Spinal cord (tissue), 10 donors: ENCODE measurements at places on chromosomes 2 and 18.

DNA sequence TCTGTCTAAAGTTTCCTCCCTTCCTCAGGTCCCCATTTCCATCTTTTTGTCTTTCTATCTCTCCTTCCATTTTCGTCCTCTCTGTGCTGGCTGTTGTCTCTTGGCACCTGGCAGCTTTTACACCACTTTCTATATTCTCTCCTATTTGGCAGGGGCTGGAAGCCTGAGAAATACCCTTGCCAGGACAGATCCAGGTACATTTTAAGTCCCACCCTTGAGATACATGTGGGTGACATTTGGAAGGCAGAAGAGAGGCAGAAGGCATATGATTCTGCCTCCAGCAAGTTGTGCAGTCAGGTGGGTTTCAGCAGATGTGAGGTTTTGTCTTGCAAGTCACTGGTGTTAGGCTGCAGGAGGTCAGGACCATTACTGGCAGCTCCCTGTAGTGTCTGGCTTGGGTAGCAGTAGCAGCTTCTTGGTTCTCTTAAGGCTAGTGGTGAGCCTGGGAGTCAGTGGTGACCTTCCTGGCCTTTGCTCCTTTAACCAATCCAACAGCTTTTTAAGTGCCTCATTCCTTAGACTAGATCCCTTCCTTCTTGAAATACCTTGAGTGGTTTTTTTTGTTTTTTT is 90.1 kb downstream of the CAPN13 start:
- no peak for DNase-seq

GRCh38 chr2:2866459-2866858 is 511.2 kb downstream of the EIPR1 start:
- DNase-seq: peak; percentile 58

DNA sequence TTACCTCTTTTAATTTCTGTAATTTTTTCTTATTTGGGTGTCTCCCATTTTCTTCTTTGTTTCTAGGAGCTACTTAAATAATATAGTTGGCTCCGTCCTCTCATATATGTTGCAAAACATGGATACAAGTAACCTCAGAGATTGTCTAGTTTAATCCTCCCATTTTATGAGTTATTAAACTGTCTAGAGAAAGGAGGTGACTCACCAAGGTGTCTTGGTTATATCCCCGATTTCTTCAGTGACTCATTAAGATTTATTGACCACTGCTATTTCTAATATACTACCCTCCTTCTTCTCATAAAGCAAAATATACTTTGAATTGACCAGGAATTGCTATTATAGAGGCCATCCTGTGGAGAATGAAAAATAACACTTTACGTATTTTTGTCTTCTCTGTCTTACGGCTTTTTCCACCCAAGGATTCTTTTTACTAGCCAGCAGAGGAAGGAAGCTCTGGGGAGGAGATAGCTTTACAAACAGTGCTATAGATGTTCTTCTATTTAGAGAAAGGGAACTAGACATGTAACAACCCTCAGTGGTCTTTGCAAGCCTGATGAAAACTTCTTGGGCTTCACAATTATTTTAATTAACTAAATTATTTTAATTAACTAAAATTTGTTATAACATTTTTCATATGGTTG is 300.4 kb upstream of the TNP1 start:
- DNase-seq: no peak

DNA sequence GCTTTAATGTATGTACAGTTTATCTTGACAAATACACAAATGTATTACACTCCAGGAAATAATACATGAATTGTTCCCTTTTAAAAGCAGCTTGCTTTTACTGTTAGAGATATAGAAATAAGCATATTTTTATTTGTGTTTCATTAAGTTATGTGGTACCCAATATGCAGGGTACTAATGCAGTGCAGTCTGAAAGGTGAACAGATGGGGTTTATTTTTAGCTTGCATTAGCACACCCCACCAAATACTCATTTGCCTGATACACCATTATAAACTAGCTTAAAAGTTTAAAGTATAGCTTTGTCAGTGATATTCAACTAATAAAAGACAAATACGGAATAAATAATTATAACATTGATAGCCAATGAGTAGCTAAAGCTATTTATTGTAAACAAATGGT is 394.7 kb upstream of the ZNF804A start:
- no peak for DNase-seq

DNA sequence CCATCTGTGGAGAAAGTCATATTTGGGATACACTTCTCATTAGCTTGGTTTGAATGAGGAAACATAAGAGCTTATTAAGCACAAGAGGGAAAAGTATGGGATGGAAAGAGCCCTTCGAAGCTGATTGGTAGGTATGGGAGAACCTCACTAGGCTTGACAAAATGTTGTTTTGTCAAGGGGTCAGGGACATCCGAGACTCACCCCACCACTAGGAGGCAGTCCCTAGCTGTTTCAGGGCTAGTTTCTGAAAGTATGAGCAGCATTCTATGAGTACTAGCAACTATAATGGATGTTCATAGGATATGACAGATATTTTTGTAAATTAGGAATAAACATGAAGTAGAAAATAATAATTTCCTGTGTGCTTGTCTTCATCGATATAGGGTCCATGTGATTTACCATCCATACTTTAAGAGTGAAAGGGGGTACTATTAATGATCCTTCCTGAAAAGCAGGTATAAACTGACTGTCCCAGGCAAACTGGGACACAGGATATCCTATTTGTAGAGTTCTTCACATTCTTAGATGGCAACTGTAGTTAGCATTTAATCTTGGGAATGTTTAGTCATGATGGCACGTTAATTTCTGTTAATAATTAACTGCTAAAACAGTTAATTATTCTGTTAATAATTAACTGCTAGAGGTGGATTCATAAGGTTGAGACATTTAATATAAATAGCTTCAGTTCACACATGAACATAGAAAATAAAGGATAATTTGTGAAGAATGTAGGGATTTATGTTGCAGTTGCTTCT is 28.4 kb downstream of the OTX1 start:
- DNase-seq: no peak

DNA sequence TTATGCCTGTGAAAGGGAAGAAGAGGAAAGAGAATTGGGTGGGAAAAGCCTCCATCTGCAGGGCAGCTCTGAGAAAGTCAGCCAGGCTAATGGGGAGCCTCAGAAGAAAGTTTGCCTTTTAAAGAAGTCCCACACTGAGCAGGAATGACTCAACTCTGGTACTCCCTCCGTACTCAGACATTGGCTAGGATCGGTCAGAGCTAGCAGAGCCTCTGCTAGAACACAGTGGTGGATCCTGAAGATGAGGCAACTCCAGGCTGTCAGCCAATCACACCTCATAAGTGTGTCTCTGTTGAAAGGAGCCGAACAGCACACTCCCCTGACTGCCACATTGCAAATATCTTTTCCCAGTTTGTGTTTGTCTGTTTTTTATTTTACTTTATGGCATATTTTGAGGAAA is 96.9 kb downstream of the HNRNPLL start:
- no peak for DNase-seq

GRCh38 chr2:232476045-232476444 is 11.6 kb downstream of the ECEL1 start:
- DNase-seq: no peak

- DNase-seq: no peak
Measured at GRCh38 chr18:55857409-55857808, 269.4 kb upstream of the TCF4 start.

GRCh38 chr2:152542995-152543481 is 174.2 kb downstream of the PRPF40A start:
- peak; percentile 52 for DNase-seq

DNA sequence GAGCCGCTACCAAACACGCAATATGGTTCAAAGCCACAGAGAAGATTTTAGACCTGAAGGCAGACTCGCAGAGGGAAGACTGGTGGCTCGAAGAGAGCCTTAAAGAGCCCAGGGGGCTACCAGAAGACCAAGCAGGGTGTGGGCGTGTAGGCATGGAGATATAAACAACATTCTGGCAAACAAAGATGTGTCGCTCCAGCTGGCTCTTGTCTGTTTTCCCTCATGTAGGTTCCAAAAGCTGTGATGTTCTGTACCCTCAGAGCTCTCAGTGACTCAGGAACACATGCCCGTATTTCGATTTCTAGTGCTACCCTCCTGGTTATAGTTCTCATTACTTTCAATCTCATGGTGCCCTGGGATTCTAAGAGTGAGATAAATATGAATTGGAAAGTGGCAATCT is 44.5 kb downstream of the DOCK10 start:
- no peak for DNase-seq

DNA sequence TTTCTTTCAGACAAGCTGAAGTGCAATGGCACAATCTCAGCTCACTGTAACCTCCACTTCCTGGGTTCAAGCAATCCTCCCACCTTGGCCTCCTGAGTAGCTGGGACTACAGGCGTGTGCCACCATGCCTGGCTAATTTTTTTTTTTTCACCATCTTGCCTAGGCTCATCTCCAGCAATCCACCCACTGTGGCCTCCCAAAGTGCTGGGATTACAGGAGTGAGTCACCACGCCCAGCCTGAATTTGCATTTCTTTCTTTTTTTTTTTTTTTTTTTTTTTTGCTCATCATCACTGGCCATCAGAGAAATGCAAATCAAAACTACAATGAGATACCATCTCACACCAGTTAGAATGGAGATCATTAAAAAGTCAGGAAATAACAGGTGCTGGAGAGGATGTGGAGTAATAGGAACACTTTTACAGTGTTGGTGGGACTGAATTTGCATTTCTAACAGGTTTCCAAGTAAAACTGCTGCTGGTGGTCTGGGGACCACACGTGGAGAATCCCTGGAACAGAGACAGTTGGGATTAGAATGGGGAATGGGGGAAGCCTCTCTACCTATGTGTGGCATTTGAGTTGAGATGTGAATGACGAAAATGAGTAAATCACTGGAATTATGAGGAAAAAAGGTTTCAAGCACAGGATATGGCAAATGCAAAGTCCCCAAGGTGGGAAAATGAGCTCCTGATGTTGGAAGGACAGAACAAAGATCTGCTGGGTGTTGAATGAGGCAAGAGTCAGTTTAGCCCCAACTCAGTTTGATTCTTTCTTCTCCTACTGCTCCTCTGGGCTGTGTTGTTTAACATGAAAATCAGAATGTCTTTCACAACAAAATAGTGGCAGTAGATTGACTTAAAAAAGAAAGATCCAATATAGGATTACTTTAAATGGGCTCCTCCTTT is 88.8 kb upstream of the MAP4K4 start:
- DNase-seq: no peak

DNA sequence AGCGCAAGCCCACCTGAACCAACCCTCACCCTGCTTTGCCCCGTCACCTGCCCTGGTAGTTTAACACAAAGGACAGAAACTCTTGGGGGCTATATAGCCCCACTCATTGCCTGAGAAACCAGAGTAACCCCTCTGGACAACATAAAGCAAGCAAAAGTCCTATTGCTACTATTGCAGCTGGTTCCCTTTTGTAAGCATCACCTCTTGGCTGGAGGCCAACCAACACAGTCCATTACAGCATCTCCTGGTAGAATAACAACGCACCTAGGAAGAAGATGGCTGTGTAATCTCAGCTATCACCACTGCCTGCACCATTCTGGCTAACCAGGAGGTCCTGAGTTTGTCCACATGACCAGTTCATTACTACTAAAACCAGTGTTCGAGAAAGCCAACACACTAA is 36.4 kb downstream of the FLACC1 start:
- no peak for DNase-seq

GRCh38 chr2:71045865-71046548 is 22.4 kb upstream of the NAGK start:
- DNase-seq: no peak

DNA sequence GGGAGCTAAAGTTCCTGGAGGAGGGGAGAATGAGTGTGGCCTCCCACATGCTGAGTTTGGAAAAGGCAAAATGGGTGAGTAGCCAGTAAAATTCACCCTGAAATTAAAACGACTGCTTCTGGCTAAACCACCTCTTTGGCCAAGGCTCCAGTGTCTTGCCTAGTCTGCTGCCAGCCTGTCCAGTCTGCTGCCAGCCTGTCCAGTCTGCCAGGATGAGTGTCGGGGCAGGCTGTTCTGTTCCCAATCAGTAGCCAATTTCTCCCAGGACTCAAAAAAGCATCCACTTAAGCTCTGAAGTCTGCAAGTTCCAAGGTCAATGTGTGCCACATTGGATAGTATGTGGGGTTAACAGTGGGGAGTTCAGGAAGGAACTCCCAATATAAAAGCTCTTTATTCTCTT is 134.6 kb upstream of the KLHL29 start:
- no peak for DNase-seq

DNA sequence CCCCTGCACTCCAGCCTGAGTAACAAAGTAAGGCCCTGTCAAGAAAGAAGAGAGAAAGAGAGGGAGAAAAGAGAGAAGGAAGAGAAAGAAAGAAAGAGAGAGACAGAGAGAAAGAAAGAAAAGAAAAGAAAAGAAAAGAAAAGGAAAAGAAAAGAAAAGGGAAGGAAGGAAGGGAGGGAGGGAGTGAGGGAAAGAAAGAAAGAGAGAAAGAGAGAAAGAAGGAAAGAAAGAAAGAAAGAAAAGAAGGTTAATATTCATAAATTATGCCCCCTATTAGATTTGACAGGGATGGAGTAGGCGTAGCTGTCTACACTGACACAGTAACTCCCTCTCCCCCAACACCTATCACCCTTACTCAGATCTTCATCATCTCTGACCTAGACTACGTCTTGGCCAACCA is 202.3 kb downstream of the SP3 start:
- no peak for DNase-seq

- DNase-seq: no peak
Measured at GRCh38 chr2:58635801-58636375, 394.8 kb upstream of the FANCL start.

GRCh38 chr18:79538635-79539034 is 141.0 kb upstream of the CTDP1 start:
- DNase-seq: no peak

GRCh38 chr2:144935736-144936135 is 415.8 kb upstream of the ZEB2 start:
- no peak for DNase-seq

DNA sequence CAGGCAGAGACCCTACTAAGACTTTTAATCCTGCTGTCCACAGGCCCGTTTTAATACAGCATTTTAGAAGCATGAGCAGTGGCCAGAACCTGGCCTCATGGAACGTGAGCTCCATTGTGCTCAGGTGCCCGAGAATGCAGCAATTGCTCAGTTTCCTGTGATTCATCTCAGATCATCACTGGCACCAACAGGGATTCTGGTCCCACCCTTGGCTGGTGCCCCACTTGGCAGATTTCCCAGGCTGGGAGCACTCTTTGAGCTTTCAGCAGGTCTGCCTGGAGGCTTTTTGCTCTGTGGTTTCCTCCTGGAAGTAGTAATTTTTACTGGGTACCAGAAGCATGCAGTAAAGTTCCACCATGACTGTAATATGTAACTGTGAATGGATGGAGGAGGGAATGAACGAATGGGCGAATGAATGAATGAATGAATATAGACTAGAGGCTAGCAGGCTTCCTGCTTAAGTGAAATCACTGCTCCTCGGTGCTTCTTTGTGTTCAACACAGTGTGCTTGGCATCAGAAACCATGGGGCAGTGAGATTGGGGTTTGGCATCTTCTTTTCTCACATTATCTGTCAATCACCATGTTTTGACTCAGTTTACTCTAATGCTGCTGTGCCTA is 312.9 kb downstream of the PRKCE start:
- DNase-seq: peak; percentile 44
